ENCODE measurements at places on chromosomes 4 and X.

- DNase-seq: no peak
These were observed 32.2 kb downstream of the IL21 start for GRCh38 chr4:122588453-122589238.

DNA sequence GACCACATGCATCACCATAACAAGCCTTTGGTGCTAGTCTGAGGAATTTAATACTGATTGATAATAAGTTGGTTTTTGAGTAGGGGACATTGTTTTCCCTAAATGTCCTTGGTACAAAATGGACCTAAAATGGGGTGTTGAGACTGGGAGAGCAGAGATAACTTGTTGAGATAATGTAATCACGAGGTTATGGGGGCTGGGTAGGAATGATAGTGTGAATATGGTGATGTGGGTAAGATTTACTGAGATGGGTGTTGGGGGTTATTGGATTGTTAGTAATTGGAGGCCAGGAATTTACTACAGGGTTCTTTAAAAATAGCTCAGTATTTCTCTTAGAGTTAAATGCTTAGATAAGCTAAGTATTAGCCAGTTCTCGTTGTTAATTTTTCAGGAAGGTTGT, 3.9 kb downstream of the BMP2K start:
- no peak for DNase-seq

GRCh38 chr4:153153339-153153871, 50.8 kb upstream of the TRIM2 start:
- DNase-seq: peak; percentile 75

DNA sequence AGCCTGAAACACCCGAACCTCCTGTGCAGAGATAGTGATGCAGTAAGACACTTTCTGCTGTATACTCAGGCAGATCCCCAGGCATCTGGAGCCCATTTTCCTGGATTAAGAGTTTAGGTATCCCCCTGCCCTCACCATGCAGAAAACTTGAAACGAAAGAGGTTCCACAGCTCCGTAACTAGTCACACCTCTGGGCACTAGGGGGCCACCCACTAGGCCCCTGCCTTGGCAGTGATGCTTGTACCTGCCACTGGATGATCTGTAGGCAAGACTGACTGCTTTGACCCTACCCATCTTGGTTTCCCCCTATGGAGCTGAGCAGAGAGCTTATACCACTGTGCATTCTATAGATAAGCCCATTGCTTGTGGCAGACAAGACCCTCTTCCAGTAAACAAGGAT, 940.6 kb downstream of the PCDH19 start:
- no peak for DNase-seq

DNA sequence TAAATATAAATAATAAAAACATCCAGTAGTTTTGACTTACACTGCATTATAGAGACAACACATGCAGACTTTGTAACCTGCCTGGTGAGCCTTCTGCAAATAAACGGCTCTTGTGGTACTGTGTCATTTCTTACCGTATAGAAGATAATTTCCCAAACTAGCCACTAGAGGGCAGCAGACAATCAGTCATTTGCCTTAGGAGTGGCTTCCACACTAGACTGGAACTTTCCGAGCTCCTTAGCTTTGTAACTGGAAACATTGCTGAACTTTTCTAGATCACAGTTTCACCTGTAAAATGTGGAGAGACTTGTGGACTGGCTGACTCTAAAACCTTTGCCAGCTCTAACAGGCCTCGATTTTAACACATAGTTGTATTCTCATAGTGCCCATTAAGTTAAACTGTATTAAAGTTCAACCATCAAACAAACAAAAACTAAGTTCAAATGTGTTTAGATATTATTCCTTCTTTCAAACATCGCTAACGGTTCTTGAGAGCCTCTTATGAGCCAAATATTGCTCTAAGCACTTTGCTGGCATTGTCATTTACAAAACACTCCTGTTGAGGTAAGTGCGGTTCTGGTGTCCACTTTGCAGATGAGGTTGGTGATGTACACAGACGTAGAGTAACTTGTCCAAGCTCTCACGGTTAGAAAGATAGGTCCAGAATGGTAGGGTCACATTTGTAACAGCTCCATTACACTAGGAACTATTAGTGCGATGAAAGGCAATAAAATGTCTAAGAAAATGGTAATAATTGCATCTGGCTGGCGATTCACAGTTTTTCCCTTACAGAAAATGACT, 345.5 kb downstream of the ANK2 start:
- peak; percentile 39 for DNase-seq

GRCh38 chr4:168408620-168409019, 71.7 kb downstream of the DDX60L start:
- no peak for DNase-seq

GRCh38 chr4:121462660-121463261, 81.9 kb upstream of the QRFPR start:
- peak; percentile 23 for DNase-seq

GRCh38 chr4:85777908-85778631, 303.1 kb downstream of the ARHGAP24 start:
- DNase-seq: no peak

DNA sequence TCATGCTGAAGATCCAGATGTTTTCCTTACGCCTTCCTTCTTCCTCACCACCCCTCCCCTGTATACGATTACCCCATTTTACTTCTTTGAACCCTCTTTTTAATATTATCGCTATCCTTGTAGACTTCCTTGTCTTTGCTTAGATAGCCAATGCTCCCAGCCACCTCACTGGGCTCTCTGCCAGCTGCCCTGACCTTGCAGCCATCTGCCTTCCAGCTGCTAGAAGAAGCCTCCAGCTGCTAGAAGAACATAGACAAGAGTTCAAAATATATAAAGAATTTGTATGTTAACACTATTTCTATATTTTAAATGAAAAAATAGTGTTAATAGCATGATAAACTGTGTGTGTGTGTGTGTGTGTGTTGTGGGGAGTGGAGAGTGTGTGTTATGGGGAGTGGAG, 374.7 kb downstream of the ANKRD50 start:
- DNase-seq: no peak

GRCh38 chrX:631802-632365, 1.3 kb downstream of the SHOX start:
- no peak for DNase-seq

- DNase-seq: no peak
These were observed 91.2 kb upstream of the XAGE2 start for GRCh38 chrX:52277666-52278065.

GRCh38 chrX:9767375-9767774, 1.7 kb upstream of the GPR143 start:
- DNase-seq: no peak

- DNase-seq: peak; percentile 6
These were observed 1.6 kb upstream of the WWC2 start for GRCh38 chr4:183097231-183098018.

GRCh38 chrX:132101799-132102198, 26.0 kb downstream of the FRMD7 start:
- DNase-seq: no peak

Data from stimulated activated naive CD8-positive, alpha-beta T cell treated with anti-CD3 and anti-CD28 coated beads, Interleukin-15, Interleukin-2, amounts not matched to agents 100 U/mL and 50 U/mL, for 24 hours (primary cell).